Osteocyte (in vitro differentiated cells): ENCODE measurements at places on chromosomes 4 and X. TPM values are rescaled to one million over a fixed set of nuclear protein-coding genes. Genes with fewer than 3 reads are reported as not detected.

DNA sequence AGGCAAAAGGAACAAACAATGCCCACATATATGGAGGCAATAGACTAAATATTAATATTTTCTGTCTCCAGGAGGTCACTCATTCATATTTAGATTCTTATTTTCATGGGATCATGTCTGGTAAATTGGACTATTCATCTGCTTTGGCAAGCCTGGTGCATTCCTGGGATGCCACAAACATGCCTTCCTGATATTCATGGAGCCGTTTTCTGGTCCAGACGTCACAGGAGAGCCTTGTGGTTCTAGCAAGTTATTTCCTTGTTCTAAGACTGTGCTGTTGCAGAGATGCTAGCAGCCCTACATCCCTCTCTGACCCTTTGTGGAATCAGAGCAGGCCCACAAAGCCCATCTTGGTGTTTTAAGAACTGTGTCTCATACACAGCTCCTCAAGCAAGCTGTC, 16.1 kb upstream of the EXOSC9 start:
- no peak for DNase-seq

DNA sequence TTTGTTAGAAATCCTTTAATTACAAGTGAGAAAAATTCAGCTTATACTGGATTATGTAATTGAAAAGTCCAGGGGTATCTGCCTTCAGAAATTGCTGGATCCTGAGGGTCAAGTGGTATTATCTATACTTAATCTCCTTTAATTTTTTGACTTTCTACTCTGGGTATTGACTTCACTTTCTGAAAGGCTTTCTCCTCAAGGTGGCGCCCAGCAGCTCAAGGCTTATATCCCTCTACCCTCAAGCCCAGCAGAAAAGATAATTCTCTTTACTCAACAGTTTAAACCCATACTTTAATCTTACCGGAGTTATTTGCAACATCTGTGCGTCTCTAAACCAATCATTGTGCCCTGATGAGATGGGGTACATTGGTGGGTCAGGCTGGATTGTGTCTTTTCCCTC, 129.5 kb downstream of the LARP7 start:
- no peak for DNase-seq

DNA sequence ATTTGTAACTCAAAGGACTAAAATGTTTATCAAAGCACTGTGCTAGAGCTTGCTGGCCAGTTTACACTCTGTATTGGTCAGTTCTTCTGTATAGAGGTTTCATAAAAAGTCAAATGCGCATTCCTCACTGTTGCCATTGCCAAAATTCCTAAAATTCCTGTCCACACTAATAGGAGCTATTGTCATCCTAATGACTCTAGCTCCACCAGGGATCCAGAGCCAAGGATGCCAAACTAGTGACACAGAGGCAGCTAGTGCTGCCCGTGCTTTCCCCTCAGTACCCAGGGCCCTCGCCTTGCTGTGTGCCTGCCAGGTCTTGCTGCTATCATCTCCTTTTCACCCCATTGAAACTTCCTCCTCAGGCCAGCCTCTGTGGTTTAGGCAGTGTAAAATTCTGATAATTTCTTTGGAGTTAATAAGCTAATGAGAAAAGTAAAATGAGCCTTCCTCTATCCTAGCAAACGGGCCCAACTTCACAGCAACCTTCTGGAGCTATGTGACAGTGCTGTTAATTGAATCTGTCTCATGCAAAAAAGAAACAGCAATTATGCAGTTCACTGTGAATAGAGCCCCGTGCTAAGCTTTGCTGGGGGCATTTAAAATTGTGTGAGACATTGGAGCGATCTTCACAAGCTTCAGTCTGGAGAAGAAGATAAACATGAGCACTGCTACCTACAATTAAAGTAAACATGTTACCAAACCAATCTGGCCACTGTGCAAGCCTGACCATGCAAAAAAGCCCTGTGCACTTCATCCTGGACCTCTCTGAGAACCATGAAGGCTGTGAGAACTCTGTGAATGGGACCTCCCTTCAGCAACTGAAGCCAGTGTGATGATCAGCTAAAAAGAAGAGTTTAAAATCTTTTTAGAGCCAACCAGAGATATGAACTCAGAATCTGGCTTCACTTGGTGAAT, 43.1 kb upstream of the FGF2 start:
- DNase-seq = no peak

GRCh38 chr4:82372517-82373485, 990 bp downstream of the HNRNPD start:
- DNase-seq = peak; percentile 85

- no peak for DNase-seq
Observed at GRCh38 chr4:80182237-80182866, 15.0 kb upstream of the PRDM8 start.

THAP9 gene
- 4.9 and 6.2 TPM in 2 replicates for total RNA-seq

QRFPR gene
- not detected in 2 replicates for total RNA-seq

RIPPLY1 gene
- not detected in 2 replicates for total RNA-seq

LUZP4 gene
- total RNA-seq = not detected in 2 replicates

TASL gene
- total RNA-seq = not detected in 2 replicates

TMEM175 gene
- total RNA-seq = 37.2 and 39.7 TPM in 2 replicates

TRIML1 gene
- not detected in 2 replicates for total RNA-seq
